Inflammatory macrophage (primary cell): ENCODE measurements at places on chromosomes 16 and 17.

GRCh38 chr16:1093284-1094123 lies 2.5 kb downstream of the C1QTNF8 start:
- no peak for DNase-seq

DNA sequence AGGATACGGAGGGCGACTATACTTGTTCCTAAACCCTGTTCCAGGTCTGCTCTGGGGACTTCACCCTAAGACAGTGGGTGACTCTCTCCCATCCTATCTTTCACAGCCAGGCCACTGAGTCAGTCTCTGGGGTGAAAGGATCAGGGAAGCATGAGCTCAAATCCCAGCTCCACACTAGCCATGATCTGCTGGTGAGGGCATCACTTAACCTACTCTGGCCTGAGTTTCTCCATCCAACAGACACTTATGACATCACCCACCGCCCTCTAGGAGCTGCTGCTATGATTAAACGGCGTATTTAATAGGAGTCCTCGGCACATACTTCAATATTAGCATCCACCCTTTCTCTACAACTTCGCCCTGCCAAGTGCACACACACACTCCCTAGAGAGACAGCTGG lies 10.1 kb downstream of the GAST start:
- no peak for DNase-seq

GRCh38 chr17:79246225-79247190 lies 171.9 kb downstream of the ENGASE start:
- DNase-seq, result no peak

DNA sequence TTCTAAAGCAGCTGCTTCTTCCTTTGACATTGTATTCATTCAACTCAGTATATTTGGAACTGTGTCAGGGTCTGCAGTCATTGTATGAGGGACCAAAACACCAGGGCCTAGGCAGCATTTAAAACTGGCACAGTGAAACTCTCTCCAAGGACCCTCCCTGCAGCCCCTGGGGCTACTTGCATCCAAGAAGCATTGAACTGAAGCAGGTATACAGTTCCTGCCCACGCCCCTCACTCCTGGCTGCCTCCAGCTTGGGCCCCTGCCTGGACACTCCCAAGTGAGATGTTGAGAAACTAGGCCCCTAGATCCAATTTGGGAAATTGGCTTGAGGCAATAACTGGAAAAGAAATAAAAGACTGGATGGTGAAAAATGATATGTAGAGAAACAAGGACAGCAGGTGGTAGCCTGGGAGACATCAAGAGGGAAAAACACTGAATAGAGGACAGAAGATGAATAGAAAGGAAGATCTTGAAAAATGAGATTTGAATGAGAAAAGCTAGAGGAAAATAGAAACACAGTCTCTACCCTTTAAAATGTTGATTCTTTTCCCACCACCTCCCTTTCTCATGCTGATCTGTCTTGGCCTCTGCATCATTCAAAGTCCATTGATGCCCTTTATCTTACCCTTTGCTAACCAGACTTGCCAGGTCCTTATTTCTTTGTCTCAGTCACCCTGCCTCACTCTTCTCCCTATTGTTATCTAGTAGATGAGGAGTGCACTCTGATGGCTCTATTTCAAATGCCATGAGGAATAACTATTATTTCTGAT lies 368.8 kb upstream of the CDH8 start:
- DNase-seq, result no peak

- DNase-seq, result no peak
These were observed 350.1 kb upstream of the TNRC6C start for GRCh38 chr17:77608431-77608830.

DNA sequence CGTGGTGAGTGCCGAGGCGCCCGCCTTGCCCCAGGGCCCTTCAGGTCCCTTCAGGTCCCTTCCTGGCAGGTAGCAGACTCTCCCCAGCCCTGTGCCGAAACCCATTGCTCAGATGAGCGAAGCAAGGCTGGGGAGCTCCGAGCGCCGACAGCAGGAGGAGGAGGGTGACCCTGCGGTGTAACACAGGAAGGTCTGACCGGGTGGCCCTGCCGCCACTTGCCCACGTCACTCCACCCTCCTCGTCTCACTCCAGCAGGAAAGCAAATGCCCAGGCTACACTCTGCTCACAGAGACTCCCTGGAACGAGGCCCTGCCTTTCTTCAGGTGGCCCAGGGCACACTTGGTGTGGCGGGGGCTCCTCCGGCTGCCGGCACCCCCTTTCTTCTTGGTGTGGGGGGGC lies 57.2 kb downstream of the ACTG1 start:
- DNase-seq, result no peak

DNA sequence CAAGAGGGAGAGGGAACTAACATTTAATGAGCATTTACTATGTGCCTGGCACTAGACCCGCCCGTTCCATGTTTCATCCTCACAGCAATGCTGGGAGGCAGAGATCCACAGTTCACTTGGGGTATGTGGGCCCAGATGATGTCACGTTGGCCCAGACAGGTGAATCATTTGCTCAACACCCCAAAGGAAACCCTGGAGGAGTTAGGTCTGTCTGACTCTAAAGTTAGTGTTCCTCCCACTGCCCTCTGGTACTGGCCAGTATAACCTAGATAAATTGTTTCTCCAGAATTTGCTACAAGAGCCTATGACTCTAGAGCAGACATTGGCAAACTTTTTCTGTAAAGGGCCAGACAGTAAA lies 164.6 kb downstream of the VPS53 start:
- DNase-seq, result no peak

DNA sequence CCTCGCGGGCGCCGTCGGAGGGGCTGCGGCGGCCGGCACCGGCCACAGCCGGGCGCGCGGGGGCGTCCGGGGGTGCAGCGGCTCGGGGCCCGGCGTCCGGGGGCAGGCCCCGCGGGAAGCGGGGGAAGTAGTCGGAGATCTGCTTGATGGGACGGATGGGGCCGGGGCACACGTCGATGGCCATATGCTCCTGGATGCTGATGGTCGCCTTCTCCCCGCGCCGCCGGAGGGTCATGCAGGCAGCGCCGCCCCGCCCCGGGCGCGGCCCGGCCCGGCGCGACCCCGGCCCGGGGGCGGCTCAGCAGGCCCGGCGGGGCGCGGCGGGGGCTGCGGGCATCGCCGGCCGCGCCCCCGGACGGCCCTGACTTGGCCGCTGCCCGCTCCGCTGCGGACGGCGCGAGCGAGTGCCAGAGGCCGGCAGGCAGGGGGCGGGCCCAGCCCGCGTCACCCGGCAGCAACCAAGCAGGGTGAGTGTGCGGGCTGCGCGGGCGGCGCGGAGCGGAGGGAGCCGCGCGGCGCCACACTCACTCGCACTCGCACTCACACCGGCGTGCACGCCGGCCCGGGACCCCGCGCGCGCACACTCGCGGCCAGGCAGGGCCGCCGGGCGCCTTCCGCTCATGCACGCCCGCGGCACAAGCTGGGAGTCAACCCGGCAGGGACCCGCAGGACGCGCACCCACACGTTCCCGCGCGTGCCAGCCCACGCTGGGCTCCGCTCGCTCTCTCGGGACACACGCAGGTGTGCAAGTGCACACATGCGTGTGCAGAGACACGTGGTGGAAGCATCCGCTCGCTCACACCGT lies at the start of gene DOC2B:
Gene DOC2B (minus strand): TSS at position 406 of the 805 bp plus-strand sequence. CDS start 171 bp downstream, at position 235.
- DNase-seq, result no peak

GRCh38 chr16:48503779-48504178 lies 106.2 kb downstream of the N4BP1 start:
- DNase-seq, result no peak

DNA sequence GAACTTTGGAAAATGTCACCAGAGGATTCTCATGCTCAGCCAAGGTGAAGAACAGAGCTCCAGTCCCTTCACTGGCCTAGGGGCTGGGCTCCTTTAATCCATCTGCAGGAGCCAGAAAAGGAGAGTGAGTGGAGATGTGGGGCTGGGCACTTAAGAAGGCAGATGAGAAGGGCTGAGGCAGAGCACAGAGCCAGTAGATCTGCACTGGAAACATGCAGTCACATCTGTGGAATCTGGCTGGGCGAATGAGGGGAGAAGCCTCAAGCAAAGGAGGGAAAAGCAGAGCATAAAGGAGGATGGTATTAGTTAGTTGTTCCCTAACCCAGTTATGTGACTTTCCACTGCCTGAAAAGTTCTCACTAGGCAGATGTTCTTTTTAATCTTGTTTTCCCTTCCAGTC lies 50.4 kb upstream of the BCAR1 start:
- DNase-seq, result no peak

DNA sequence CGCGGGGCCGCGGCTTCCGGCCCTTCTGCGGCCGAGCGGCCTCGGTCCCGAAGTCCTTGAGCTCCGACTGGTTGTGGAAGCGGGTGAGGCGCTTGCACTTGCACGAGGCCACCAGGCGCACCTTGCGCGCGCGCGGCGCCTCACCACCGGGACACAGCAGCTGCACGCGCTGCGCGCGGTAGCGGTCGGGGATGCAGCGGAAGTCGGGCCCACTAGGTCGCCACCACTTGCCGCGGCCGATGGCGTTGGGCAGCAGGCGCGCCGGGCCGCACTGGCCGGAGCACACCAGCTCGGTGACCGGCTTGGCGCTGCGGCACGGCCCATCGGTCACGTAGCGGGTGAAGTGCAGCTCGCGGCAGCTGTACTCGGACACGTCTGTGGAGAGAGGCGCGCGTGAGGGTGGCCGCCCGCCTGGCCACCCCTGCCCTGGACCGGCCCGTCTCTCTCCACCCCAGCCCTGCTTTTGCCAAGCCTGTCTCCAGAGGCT lies 3.2 kb downstream of the SOST start:
- DNase-seq, result no peak
